ENCODE measurements at places on chromosomes 5 and 9. TPM values are rescaled to one million over a fixed set of nuclear protein-coding genes. Genes with fewer than 3 reads are reported as not detected.

DNA sequence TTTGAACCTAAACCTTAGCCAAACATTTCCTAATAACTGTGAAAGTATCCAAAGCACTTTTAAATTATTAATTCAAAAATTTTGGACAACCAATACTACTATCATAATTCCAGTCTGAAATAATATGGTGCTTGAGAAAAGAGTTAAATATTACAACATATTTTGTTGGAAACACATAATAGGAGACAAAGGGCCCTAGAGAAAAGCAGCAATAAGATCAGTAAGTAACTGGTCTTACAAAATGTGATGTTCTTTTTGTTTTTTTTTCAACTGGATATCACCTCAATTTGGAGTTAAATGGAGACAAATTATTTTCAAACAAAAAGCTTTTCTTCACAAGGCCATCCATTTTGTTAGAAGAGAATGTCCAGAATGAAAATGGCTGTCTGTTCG, 21.1 kb downstream of the SRFBP1 start:
- H3K4me3 ChIP-seq: no peak overlapping the region
- H3K27ac ChIP-seq: no peak overlapping the region
- H3K27me3 ChIP-seq: no peaks in the 10 kb centered on the region
- H3K4me1 ChIP-seq: peaks cover 9% of the 10 kb centered on the region

DNA sequence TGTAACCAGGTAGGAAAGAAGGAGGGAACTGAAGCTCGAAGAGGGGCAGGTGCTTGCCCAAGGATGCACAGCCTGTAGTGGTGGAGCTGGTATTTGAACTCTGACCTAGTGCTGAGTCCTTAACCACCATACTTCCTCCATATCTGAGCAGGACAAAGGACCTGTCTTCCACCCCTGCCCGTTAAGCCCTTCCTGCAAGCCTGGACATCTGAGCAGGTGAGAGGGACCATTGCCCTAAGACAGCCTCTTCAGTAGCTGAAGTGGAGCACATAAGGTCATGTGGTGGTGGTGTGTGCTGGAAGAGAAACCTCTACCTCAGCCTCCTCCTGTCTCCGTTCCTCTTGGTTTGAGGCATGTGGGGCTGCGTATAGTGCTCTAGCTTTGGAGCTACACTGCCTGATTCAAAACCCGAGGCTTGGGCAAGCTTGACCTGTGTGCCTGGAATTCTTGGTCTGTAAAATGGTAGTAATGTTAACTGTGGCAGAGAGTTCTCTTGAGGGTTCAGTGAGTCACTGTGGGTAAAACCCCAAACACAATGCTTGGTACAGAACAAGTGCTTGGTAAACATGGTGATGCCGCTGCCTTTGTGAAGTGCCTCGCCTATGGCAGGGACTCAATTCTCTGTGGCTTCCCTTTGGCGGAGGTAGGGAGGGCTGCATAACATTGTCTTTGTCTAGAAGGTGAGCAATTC, 7.4 kb downstream of the GALNT10 start:
- H3K4me3 ChIP-seq: peak overlapping the region; percentile 22
- peak overlapping the region; percentile 84 for H3K27ac ChIP-seq
- peaks cover 46% of the 10 kb centered on the region for H3K36me3 ChIP-seq
- H3K4me1 ChIP-seq: peaks cover 52% of the 10 kb centered on the region

- peaks cover 17% of the 10 kb centered on the region for H3K27me3 ChIP-seq
- no peak overlapping the region for H3K27ac ChIP-seq
- no peak overlapping the region for H3K4me3 ChIP-seq
- no peak for DNase-seq
- no peaks in the 10 kb centered on the region for H3K4me1 ChIP-seq
- H3K36me3 ChIP-seq: no peaks in the 10 kb centered on the region
Observed at GRCh38 chr9:136650648-136651047, 12.1 kb upstream of the EGFL7 start.

DNA sequence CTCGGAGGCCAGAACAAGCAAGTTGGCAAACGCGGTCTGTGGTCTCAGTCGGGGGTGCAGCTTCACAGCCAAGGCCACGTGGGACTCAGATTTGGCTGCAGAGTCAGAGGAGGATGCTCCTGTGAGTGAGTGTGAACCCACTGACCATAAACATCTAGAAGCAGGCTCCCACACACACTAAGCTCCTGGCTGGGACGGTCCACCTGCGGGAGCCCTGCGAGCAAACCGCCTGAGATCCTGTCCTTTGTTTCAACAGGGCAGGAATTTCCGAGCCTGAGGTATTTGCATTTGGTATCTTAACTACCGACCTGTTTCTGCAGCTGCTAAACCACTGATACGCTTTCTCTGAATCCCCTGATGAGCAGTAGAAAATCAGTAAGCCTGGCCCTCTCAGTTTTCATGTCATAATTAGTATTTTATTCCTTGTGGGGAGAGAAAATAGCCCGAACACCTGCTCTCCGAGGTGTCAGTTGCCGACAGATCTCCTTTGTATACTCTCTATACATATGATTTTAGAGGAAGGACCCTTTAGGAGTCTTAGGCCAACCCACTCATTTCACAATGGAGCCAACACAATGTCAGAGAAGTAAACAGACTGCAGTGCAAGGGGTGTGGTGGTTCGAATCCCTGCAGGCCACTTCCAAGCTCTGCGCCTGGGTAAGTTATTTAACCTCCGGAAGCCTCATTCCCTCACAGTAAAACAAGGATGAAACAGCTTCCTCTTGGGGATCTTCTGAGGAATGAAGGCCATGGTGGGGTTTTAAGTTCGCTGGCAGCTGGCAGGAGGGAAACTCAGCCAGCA, 40.9 kb upstream of the PWWP2A start:
- no peak overlapping the region for H3K27ac ChIP-seq
- no peak overlapping the region for H3K4me3 ChIP-seq
- DNase-seq: no peak
- no peaks in the 10 kb centered on the region for H3K36me3 ChIP-seq

- H3K27me3 ChIP-seq: peaks cover 33% of the 10 kb centered on the region
- H3K4me3 ChIP-seq: no peak overlapping the region
- no peaks in the 10 kb centered on the region for H3K36me3 ChIP-seq
- DNase-seq: no peak
- H3K27ac ChIP-seq: no peak overlapping the region
Observed at GRCh38 chr9:7523426-7524043, 276.0 kb downstream of the DMAC1 start.

DNA sequence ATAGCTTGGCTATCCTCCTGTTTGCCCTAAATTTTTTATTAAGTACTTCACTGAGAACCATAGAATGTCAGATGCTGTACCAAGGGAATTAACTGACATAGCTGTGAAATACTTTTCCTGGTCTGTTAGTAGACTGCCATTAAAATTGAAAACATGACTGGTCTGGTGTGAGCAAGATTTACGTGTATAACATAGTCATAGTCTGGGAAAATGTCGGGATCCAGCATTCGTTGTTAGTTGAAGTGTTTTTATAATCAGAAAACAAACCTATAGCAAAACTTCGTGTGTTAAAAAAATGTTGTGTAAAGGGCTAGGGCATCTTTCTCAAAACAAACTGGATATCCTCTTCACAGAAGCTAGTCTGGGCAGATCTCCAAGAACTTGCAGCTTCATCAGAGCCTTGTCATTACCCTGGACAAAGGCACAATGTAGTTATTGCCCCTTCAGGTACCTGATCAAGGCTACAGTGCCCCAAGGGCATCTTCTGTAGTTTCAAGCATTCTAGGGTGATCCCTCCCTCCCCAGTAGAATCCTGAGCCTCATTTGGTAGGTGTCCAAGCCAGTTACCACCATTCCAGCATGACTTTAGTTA, 454.2 kb upstream of the SGCD start:
- H3K4me1 ChIP-seq: no peaks in the 10 kb centered on the region
- H3K27me3 ChIP-seq: no peaks in the 10 kb centered on the region
- DNase-seq: no peak
- H3K36me3 ChIP-seq: no peaks in the 10 kb centered on the region

- DNase-seq: no peak
- no peak overlapping the region for H3K27ac ChIP-seq
- no peaks in the 10 kb centered on the region for H3K36me3 ChIP-seq
- H3K4me3 ChIP-seq: no peak overlapping the region
Observed at GRCh38 chr5:142360607-142361120, 35.8 kb upstream of the SPRY4 start.

DNA sequence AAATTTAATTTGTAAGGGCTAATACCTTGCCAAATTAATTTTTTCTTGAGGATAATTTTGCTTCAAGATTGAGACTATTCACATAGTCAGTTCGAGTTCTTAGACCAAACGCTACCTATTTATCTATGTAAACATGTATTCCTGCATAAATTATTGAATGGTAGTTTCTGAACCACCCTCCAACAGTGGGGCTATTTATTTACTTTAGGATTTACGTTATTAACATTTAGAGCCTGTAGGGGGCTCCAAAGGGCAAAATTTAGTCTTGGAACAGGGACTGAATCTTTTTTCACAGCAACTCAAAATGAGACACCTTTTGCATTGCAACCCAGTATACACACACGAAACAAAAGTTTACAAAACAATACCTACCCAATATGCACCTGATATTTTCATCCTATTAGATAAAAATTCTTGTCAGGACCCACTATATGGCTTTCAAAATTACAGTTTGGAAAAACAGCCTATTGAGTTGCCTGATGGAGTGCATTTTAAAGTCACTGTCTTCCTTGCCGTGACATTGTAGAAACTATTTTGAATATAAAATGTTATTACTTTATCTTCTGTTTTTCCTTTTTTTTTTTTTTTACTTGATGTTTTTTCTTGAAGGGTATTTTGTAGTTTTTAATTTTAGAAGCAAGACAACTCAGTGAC, 47.1 kb upstream of the POU4F3 start:
- H3K4me1 ChIP-seq: no peaks in the 10 kb centered on the region
- no peaks in the 10 kb centered on the region for H3K27me3 ChIP-seq
- no peak for DNase-seq
- H3K27ac ChIP-seq: no peak overlapping the region

DNA sequence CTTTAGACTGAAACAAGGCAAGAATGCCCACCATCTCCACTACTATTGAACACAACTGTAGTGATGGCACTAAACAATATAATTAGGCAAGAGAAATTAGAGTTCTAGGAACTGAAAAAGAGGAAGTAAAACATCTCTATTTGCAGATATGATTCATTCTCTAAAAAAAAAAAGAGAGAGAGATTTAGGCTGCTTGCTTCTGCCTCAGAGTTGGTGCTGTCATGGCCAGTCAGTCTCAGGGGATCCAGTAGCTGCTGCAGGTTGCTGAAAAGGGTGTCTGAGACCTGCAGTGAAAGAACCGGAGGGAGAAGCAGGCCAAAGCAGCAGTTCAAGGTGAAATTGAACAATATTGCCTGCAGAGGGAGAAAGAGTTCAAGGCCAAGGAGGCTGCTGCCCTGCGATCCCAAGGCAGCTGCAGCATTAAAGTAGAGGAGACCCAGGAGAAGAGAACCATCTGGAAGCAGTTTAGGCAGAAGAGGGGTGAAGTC, 72.5 kb downstream of the AP3B1 start:
- H3K4me1 ChIP-seq: peaks cover 2% of the 10 kb centered on the region
- H3K27ac ChIP-seq: no peak overlapping the region
- no peak for DNase-seq

Gene CTNNA1
- 272 TPM for total RNA-seq

Gene CARTPT
- total RNA-seq: not detected

Gene TSLP
- 0.87 TPM for total RNA-seq

Measured in activated T-helper 2 cell treated with anti-CD3 and anti-CD28 coated beads, Interferon-gamma antibody, Interleukin-2, Interleukin-4, amounts not matched to agents 10 μg/mL and 5 μg/mL and 100 μg/mL, durations not matched to agents 14 hours and 24 hours and 36 hours (primary cell).